ENCODE measurements at places on chromosomes 5 and 9.

GRCh38 chr5:14107536-14107935 is 35.6 kb upstream of the TRIO start:
- DNase-seq: no peak

DNA sequence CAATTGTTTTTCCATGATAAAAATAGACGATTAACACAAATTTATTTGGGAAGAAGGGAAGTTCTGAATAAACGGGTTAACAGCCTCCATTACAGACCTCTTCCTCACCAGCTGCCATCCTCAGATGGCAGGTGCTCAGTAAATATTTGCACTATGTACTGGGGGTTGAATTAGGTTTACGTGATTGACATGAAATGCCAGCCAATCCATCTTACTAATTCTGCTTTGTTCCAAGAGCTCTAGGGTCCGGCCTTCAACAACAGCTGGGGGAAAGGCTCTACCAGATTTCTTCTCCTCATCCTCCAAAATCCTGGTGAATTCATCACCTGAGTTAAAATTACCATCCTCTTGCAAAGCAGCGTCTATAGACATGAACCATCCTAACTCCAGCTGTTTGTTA is 104.6 kb downstream of the MTX3 start:
- no peak for DNase-seq

GRCh38 chr5:139759219-139759721 is 36.3 kb upstream of the PSD2 start:
- DNase-seq: no peak

GRCh38 chr5:112649882-112650281 is 87.8 kb upstream of the APC start:
- DNase-seq: peak; percentile 72

GRCh38 chr5:7802855-7803254 is 48.1 kb downstream of the CFAP90 start:
- DNase-seq: no peak

DNA sequence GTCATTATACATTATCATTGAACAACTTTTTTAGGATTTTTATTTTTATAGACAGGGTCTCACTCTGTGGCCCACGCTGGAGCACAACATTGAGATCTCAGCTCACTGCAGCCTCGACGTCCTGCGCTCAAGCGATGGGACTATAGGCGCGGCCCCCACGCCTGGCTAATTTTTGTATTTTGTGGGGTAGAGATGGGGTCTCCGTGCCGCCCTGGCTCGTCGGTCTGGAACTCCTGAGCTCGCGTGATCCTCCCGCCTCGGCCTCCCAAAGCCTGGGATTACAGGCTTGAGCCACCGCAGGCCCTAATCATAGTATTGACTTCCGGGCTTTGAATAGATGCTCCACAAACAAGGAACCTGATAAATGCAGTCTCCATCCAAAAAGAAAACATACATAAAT is 1.4 kb upstream of the EDF1 start:
- no peak for DNase-seq

DNA sequence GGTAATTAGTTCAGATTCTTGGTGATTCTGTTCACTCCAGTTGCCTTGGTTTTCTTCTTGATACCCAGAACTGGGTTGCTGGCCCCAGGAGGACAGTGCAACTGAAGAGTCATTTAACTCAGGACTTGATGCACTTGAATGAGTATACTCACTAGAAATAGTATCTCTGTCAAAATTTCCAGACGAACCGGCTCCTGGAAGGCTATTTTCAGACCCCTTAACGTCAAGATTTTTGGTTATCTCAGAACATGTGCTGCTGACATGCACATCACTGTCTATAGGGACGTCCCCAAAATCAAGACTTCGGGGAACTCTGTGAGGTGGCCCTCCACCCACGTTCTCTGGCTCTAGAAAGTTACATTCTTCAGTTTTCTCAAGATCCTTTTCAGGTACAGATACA is 56.7 kb upstream of the PCA3 start:
- no peak for DNase-seq

GRCh38 chr9:123686131-123686828 is 243.6 kb downstream of the DENND1A start:
- peak; percentile 65 for DNase-seq

DNA sequence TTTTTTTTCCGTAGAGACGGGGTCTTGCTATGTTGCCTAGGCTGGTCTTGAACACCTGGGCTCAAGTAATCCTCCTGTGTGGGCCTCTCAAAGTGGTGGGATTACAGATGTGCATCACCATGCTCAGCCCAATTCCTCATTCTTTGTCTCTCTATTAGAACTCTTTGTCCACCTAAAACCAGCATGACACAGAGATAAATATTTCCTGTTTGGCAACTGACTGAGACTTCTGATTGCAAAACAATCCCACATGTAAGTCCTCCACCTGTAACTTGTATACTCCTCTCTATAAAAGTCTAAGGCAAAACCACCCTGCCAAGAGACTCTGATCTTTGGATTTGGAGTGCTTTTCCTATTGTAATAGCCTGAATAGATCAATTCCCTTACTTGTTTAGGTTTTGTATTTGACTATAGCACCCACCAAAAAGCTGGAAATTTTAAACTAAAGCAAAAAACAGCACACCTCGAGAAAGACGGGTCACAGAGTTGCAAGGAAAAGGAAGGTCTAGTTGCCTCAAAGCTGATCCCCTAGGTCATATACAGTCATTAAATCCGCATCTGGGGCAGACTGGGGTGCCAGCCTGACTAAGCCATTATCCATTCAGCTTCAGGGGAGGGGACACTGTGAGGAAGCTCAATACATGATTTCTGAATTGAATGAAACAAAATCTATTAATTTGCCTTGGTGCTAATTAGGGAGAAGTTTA is 13.5 kb upstream of the KIF27 start:
- peak; percentile 90 for DNase-seq

GRCh38 chr9:102405218-102405867 is 589.8 kb upstream of the CYLC2 start:
- DNase-seq: no peak

- peak; percentile 95 for DNase-seq
These were observed 45.2 kb upstream of the ANKRD31 start for GRCh38 chr5:75281716-75282465.

DNA sequence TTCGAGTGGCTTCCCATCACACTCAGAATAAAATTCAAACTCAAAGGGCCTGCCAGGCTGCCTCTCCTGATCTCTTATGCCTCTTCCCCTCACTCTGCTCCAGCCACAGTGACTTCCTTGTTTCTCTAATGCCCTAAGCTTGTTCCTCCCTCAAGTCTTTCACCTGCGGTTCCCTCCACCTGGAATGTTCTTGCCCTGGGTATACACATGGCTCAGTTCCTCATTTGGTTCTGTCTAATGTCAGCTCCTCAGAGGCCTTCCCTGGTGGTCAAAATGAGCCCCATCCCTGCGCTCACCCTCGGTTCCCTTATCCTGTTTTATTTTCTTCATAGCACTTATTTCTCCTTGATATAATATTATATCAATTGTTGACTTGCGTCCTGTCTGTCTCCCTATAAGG is 12.7 kb upstream of the CYSTM1 start:
- no peak for DNase-seq

GRCh38 chr9:131012396-131012917 is 3.5 kb downstream of the LAMC3 start:
- DNase-seq: no peak

GRCh38 chr5:502325-503079 is 21.7 kb downstream of the SLC9A3 start:
- DNase-seq: no peak

DNA sequence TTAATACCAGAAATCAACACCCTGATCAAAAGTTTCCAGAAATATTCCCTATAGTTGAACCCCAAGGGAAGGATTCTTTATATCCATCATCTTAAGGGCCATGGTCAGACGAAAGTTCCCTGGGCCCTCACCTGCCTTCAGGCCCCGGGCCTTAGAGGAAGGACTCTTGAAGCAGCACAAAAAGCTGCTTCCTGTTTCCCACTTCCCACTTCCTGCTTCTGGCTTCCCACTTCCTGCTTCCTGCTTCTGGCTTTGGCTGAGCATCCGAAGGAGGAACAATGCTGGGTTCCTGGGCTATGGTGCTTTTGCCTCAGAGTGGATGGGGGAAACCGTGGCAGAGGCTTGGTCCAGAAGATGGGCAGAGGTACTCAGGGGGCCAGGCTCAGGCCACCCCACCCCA is 25.8 kb upstream of the DAP start:
- DNase-seq: no peak

GRCh38 chr5:115424446-115424845 is 120.1 kb downstream of the FEM1C start:
- DNase-seq: no peak

- DNase-seq: peak; percentile 69
These were observed 108.3 kb downstream of the PCSK1 start for GRCh38 chr5:96324708-96325107.

- no peak for DNase-seq
These were observed 221.8 kb downstream of the MEF2C start for GRCh38 chr5:88660947-88661805.

- DNase-seq: peak; percentile 97
These were observed at the start of gene KIF12 for GRCh38 chr9:114098936-114099668. Gene KIF12 (minus strand): TSS chr9:114099292. CDS start chr9:114099276, 16 bp downstream.

DNA sequence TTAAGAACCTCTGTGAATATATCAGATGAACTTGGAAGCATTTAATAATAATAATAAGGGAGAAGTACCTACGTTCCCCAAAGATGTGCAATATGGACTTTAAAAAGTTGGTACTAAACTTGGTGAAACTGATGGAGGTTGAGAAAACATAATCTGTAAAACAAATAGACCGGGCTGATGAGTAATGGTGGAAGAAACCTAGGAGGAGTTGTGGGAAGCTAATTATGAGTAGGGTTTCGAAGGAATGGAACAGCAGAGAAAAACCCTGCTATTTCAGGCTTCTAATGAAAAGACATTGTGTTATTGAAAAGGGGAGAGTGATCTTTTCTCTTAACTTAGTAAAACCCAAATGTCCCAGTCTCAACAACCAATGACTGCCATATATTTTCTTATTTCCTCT is 229.3 kb downstream of the PCSK1 start:
- no peak for DNase-seq

GRCh38 chr9:87678650-87679355 is 47.1 kb upstream of the CTSL start:
- peak; percentile 65 for DNase-seq

- peak; percentile 42 for DNase-seq
These were observed 14.8 kb downstream of the ODF2 start for GRCh38 chr9:128470560-128470959.

GRCh38 chr9:114390952-114391351 is 3.2 kb upstream of the AKNA start:
- DNase-seq: no peak

Measured in renal cortical epithelial cell (primary cell).